ENCODE measurements at places on chromosomes 1 and 21.

GRCh38 chr1:111643696-111644095 lies 24.1 kb downstream of the RAP1A start:
- DNase-seq: no peak

DNA sequence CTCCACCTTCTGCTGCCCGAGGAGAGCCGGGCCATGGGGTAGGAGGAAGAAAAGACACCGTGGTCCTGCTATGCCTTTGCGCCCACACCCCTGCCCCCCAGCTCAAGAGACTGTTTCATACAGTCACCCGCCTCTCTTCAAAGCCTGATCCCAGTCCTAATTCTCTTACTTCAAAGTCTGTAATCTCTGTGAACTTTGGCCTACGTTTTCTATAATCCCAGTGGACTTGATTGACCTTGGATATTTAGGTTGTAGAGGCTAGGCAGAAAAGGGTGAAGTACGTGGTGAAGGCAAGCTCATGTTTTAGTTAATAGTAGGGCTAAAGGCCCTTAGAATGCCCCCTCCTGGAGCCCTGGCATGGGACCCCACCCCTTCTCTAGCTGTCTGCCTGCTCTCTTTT lies 28.4 kb downstream of the VPS13D start:
- no peak for DNase-seq

- DNase-seq: no peak
These were observed 504.1 kb upstream of the ADGRL2 start for GRCh38 chr1:81296601-81297000.

DNA sequence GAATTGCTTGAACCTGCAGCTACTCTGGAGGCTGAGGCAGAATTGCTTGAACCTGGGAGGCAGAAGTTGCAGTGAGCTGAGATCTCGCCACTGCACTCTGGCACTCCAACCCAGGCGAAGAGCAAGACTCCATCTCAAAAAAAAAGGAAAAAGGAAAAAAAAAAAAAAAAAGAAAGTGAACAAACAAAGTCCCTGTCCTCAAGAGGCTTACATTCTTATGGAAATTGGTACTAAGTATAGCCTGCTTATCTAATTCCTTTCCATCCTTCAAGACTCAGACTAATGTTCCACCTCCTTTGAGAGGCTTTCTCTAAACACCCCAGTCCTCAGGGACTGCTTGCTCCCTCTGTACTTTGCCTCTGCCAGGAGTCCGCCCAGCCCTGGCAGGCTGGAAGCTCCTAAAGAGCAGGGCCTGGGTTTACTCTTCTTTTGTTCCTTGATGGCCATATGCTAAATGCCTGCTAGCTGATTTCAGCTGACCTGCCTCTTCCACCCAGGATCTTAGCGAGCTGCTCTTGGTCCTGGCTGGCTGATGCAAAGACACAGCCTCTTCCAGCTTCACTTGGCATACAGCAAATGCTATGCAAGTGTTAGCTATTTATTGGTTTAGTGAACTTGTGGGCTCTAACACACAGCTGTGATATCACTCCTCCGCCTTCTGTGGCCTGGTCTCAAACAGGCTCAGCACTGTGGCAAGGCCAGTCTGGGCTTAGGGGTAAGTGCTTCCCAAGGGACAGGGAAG lies 9.8 kb downstream of the SLC9A1 start:
- DNase-seq: no peak

- DNase-seq: no peak
These were observed 15.0 kb upstream of the KCNN3 start for GRCh38 chr1:154884869-154885701.

DNA sequence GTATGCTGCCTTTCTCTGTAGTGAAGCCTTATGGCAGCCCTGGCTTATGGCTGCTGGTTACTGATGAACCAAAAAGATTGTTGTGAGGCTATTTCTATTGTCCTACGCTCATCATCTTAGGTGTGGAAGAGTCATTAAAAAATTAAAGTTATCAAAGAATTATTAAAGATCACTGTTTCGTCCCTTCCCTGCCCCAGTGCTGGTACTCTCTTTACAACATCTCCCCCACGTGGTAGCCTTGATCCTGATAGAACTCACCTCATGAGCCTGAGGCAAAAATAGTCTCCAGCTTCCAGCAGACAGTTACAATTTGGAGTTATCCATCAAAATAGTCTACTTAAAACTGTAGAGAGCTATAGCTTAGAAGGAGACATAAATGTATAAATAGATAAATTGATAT lies 201.5 kb downstream of the S1PR1 start:
- no peak for DNase-seq

DNA sequence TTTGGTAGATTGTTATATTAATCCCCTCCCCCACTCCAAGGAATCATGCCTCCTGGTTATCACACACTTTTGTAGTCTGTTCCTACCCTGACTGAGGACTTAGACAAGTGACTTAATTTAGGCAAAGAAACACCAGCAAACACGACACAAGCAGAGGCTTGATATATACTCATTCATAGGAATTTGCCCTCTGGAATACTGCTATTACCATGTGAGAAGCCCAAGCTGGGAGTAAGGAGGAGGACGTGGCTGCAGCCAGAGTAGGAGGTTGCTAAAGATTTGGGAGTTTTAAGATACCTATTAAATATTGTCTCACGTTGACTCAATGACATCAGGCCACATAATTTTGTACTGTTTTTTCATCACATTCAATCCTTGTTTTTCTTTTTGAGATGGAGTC lies 100.2 kb downstream of the LRRC53 start:
- DNase-seq: no peak

DNA sequence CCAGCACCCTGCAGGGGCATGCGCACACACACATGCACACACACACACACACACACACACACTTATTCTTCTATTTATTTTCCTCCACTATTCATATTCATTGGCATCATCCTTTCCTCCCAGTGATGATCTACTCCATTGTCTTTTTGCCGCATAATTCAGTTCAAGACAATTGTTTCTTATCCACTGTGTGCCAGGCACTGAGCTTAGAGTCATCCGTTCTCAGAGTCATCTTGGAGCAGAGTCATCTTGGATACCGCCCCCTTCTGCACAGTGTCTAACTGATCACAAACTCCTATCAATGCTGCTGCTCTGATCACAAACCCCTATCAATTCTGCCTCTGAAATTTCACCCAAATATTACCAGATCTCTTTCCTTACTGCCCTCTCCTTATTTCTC lies 102.8 kb upstream of the PROX1 start:
- DNase-seq: no peak

DNA sequence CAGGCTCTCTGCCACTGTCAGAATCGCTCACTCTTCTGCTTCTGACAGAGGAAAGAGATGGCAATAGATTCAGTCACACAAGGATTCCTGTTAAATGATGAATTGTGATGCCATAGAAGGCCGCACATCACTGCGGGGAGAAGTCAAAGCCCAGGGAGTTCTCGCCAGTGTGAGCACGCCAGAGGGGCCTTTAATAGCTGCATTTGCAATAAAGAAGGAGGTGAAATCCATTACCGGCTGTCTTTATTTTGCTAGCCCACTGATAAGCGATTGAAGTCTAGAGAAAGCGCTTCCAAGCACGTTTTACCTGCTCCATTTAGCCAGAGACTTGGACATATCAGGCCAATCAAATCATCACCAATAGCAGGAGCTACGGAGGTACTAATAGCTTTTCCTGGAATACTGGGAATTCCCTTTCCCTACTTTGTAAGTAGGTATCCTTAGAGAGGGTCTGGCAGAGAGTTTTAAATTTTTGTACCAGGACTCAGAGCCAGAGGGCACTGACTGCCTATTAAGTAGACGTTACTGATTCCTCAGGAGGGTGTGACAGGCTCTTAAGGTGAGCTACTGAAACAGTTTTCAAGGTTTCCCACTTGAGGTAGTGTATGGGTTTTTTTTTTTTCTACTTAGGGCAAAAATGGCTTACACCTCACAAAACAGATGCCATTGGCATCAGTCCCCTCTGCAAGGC lies 10.2 kb upstream of the TARBP1 start:
- peak; percentile 54 for DNase-seq

GRCh38 chr1:61865646-61866220 lies 123.5 kb downstream of the PATJ start:
- DNase-seq: no peak

- no peak for DNase-seq
These were observed 170.9 kb downstream of the ZBTB18 start for GRCh38 chr1:244221991-244222390.

DNA sequence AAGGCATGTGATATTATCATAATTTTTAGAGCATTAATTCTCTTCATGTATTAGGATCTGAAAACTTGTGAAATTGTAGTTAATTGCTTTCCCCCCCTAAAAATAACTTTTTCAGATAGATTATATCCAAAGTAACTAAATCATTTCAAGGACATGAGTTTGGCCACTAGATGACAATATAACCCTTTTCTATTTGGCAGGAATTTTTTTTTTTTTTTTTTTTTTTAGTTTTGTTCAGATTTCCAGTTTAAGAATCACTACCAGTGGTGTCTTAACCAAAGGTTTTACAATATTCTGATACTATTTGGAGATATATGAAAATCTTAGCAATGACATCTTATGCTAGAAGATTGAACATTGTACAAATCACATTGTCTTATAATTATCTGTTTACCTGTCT lies 370.8 kb downstream of the AMY1C start:
- no peak for DNase-seq

GRCh38 chr1:23624440-23624839 lies 65.1 kb upstream of the ID3 start:
- no peak for DNase-seq

DNA sequence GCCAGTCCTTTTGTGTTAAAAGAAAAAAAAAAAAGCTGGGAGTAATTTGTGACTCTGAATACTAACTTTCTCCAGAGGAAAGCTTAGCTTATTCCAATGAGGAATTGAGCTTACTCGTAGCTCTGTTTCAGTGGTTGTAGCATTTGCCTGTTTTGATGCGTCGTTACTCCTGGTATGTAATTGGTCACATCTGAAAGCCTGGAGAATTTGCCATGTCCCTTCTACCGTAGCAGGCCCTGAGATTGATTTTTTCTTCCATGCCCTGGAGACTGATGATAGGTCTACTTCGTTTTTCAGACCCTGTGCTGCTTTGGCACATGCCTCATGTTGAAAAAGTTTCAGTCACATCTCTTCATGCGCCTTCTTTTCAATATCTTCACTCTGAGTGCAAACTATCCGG lies 1103.0 kb downstream of the PLA2G4A start:
- DNase-seq: no peak

- DNase-seq: no peak
These were observed 57.8 kb downstream of the CNST start for GRCh38 chr1:246624091-246624490.

DNA sequence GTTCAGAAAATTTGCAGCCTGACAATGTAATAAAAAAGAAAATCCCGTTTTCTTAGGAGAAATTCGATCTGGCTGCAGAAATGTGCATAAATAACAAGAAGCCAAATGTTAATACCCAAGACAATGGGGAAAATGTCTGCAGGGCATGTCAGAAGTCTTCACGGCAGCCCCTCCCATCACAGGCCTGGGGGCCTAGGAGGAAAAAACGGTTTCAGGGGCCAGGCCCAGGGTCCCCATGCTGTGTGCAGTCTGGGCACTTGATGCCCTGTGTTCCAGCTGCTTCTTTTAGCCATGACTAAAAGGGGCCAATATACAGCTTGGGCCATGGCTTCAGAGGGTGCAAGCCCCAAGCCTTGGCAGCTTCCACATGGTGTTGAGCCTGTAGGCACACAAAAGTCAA lies 6.5 kb upstream of the PRDX6 start:
- no peak for DNase-seq

DNA sequence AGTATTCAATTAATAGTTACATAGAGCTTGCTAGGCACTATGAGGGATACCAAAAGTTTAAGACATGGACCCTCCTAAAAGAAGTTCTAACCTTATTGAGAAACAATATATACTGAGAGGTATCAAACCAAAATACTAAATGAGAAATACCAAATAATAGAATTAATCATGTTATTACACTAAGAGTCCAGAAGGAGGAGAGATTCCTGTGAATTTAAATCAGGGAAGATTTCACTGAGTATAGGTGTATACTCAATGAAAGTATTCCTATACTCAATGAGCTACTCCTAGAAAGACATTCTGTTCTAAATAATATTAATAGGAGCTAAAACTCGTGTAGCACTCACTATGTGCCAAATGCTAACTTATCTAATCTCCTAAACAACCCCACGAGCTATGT lies 9.4 kb downstream of the CR1L start:
- DNase-seq: no peak

GRCh38 chr1:32892368-32893197 lies 6.3 kb downstream of the HPCA start:
- DNase-seq: no peak

DNA sequence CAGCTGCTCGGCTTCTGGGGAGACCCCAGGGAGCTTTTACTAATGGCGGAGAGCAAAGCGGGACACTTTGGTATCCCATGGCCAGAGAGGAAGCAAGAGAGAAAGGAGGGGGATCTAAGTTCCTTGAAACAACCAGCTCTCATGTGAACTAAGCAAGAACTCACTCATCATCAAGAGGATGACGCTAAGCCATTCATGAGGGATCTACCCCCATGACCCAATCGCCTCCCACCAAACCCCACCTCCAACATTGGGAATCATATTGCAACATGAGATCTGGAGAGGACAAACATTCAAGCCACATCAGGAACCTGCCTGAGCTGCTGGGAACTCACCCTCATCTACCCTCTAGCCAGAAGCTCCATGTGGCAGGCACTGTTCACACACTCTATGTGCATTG lies 372.1 kb upstream of the RUNX1 start:
- no peak for DNase-seq

DNA sequence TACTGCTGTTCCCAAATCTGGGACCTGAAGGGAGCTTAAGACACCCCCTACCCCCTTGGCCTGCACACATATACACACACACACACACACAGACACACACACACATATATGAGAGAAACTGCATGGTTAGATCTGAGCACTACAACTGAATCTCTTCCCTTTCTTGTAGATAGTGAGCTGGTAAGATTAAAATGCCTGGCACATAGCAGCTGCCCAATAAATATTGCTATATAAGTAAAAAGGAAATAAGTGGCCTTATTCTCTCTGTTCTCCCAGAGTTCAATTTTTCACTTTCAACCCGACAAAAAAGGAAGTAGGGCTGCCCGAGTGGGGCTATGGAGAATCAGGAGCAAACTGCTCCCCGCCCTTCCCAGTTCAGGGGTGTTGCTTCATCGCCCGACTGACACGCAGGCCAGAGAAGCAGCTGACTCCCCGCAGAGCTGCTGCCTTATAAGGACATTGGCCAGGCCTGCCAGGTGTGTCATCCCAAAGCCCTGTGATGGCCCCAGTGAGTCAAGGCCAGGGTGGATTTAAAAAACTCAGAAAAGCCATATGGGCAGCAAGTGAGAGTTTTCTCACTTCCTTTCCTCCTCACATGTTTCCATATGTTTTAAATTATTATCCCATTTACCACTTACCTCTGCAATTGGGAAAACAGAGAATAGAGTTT lies 106.5 kb upstream of the SLC44A3 start:
- DNase-seq: no peak

GRCh38 chr1:53681977-53682685 lies 56.8 kb downstream of the GLIS1 start:
- no peak for DNase-seq

DNA sequence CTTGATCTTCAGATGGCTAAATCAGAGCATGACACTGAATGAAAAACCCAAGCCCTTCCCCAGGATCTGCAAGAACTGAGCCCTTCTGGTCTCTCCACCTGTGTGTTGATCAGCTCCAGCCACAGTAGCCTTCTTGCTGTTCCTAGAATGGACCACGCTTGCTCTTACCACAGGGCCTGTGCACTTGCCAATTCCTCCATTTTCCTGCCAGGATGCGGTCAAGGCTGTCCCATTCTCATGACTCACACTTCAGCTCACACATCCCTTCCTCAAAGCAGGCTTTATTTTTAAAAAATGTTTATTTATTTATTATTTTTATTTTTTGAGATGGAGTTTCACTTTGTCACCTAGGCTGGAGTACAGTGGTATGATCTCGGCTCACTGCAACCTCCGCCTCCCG lies 43.6 kb upstream of the GRHL3 start:
- DNase-seq: no peak

Data from vagina (tissue), 2 donors.